ENCODE measurements at places on chromosomes 11 and 22. TPM values are rescaled to one million over a fixed set of nuclear protein-coding genes. Genes with fewer than 3 reads are reported as not detected.

PATE2 gene
- total RNA-seq: not detected

TNNT3 gene
- 410 TPM for total RNA-seq

AIFM3 gene
- total RNA-seq: 0.99 TPM

CST6 gene
- total RNA-seq: not detected

EML3 gene
- total RNA-seq: 26.9 TPM

PRG2 gene
- total RNA-seq: 2.0 TPM

RIMBP3C gene
- total RNA-seq: 0.82 TPM

Measured in metanephros (tissue), 2 donors.